Left ventricle myocardium superior (tissue), 1 donor: ENCODE measurements at places on chromosomes 5 and 9.

- DNase-seq: no peak
Observed at GRCh38 chr9:113660196-113660595, 196.7 kb downstream of the RGS3 start.

DNA sequence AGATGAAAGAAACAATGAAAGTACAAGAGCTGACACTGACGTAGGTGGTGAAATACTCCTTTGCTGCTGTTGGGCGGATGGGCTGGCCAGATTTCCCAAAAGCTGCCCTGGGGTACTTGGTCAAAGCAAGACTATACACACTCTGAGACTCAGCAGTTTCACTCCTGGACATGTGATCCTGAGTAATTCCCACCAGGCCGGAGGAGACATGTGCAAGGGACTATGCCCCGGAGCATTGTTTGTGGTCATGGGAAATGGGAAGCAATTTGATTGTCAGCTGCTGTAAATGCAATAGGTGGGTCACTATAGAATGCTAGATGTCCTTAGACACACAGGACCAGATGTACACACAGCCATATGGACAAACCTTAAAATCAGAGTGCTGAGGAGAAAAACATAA is 116.1 kb downstream of the DCP2 start:
- no peak for DNase-seq

GRCh38 chr9:8361364-8361763 is 561.8 kb upstream of the DMAC1 start:
- no peak for DNase-seq

- DNase-seq: no peak
Observed at GRCh38 chr5:170312666-170313065, 15.1 kb upstream of the LCP2 start.

DNA sequence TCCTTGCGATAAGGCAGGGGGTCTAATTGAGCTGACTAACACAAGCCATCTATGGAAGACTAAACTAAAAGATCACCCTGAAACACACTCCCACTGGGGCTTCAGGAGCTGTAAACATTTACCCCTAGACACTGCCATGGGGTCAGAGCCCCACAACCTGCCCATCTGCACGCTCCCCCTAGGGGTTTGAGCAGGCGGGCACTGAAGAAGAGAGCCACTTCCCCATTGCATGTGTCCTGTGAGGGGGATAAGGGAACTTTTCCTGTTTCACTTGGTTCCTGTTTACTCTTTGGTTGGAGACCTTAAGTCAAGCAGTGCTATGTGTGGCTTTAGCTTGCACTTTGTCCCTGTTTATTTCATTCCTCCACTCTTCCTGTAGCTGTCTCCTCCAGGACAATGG is 1929.5 kb upstream of the CDH9 start:
- no peak for DNase-seq

- DNase-seq: no peak
Observed at GRCh38 chr9:71790296-71790695, 22.0 kb upstream of the CEMIP2 start.

- DNase-seq: no peak
Observed at GRCh38 chr5:27908341-27908740, 870.0 kb upstream of the CDH9 start.

GRCh38 chr5:180455872-180456271 is 38.3 kb upstream of the CNOT6 start:
- DNase-seq: no peak
